Activated effector memory CD4-positive, alpha-beta T cell treated with Interleukin-2 at 50 U/mL for 16 hours (primary cell): ENCODE measurements at places on chromosomes 1 and 21.

DNA sequence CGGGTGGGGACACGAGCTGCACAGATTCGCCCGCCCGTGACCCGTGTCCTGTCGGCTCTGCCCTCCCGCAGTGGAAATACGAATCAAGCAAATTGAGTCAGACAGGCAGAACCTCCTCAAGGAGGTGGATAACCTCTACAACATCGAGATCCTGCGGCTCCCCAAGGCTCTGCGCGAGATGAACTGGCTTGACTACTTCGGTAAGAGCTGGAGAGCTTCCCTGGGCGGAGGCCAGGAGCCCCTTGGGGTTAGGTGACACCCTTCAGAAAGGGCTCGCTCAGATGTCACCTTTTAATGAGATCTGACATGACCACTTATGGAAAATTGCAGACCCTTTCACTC lies 489 bp downstream of the CDCA8 start:
- no peak for DNase-seq

- DNase-seq = no peak
These were observed 33.9 kb downstream of the DNAJC6 start for GRCh38 chr1:65343286-65343685.

GRCh38 chr1:23026568-23026967 lies 7.3 kb downstream of the KDM1A start:
- no peak for DNase-seq

- no peak for DNase-seq
These were observed 1.9 kb upstream of the LHX8 start for GRCh38 chr1:75132242-75132811.

DNA sequence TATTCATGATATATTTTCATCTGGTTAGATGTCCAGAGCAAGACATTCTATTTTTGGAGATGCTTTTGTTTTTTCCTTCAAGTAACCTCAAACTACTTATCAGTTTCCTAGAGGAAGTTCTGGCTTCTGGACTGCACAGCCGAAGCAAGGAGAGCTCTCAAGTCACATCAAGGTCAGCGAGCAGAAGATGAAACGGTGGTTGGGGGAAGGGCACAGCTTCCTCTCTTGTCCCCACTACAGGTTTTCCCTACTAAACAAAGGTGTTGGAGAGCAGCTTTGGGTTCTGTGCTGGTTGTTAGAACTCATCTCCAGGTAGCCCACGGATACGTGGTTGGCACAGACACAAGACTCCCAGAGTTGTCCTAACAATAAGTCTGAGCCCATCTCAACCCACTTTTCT lies 5.1 kb upstream of the PLEKHO1 start:
- DNase-seq = no peak

DNA sequence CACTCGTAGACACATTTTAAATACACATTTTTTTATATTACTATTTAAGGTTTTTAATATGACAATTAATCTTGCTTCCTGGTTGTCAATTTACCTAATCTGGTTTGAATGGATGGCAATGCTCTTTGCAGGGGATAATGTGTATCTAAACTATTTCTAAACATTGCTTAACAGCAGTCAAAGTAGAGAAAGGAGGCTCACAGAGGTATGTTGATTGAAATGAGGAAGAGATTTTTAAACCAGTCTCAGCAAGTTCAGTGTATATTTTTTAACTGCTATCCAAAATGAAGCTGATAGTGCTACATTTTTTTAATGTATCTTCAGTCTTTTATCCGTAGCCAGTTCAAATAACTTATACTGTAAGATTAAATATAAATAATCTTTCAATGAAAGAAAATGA lies 17.4 kb downstream of the FMO1 start:
- DNase-seq = no peak

GRCh38 chr1:92980732-92981647 lies 19.7 kb upstream of the DIPK1A start:
- peak; percentile 31 for DNase-seq

GRCh38 chr21:44019568-44019958 lies 7.5 kb downstream of the TRAPPC10 start:
- no peak for DNase-seq

DNA sequence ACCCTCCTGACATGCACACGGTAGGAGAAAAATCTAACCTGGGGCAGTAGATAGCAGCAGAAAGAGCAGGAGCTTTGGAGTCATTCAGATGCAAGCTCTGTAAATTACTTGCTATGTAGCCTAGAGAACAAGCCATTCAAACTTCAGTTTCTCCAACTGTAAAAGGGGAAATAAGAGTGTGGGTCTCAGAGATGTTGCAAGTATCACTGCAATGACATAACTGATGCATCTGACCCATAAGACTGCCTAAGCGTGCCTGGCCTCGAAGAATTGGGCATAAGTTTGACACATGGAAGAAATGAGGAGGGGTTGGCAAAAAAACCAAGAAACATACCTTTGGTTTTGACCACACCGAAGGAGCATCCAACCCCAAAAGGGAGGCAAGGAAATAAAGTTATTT lies 5.2 kb downstream of the AK2 start:
- no peak for DNase-seq

GRCh38 chr1:248914796-248915381 lies 8.9 kb downstream of the PGBD2 start:
- no peak for DNase-seq

DNA sequence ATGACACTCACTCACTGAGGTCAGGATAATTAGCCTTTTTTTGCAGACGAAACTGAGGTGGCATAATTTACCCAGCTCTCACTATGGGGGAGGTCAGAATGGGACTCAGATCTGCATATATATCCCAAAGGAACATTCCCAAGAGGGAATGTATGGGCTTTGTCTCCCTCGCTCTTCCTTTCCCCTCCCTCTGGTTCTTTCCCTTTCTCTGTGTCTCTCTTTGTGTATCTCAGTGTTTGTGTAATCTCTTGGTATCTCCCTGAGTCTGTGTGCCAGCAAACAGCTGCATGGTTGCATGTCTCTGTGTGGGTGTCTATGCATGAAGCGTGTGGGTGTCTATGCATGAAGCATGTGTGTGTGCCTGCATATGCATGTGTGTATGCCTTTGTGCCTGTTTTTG lies 4.7 kb downstream of the TMEM39B start:
- DNase-seq = no peak

- no peak for DNase-seq
These were observed 1050.5 kb downstream of the TTLL7 start for GRCh38 chr1:82948386-82948785.

GRCh38 chr1:20700636-20701215 lies 17.1 kb downstream of the KIF17 start:
- DNase-seq = no peak

GRCh38 chr1:197342044-197342565 lies 74.1 kb downstream of the CRB1 start:
- no peak for DNase-seq
